ENCODE measurements at places on chromosomes 12 and 14. TPM values are rescaled to one million over a fixed set of nuclear protein-coding genes. Genes with fewer than 3 reads are reported as not detected.

The CLEC9A gene
- total RNA-seq, result not detected

The SMIM41 gene
- 0.15 TPM for total RNA-seq

The GPR65 gene
- total RNA-seq, result 0.15 TPM

The PPM1H gene
- 1.3 TPM for total RNA-seq

Data from smooth muscle cell of the coronary artery (primary cell).